ENCODE measurements at places on chromosomes 3 and 15.

- DNase-seq = no peak
Observed at GRCh38 chr3:55790596-55791350, 303.7 kb upstream of the WNT5A start.

- DNase-seq = no peak
Observed at GRCh38 chr3:58358092-58358491, 25.4 kb downstream of the PXK start.

DNA sequence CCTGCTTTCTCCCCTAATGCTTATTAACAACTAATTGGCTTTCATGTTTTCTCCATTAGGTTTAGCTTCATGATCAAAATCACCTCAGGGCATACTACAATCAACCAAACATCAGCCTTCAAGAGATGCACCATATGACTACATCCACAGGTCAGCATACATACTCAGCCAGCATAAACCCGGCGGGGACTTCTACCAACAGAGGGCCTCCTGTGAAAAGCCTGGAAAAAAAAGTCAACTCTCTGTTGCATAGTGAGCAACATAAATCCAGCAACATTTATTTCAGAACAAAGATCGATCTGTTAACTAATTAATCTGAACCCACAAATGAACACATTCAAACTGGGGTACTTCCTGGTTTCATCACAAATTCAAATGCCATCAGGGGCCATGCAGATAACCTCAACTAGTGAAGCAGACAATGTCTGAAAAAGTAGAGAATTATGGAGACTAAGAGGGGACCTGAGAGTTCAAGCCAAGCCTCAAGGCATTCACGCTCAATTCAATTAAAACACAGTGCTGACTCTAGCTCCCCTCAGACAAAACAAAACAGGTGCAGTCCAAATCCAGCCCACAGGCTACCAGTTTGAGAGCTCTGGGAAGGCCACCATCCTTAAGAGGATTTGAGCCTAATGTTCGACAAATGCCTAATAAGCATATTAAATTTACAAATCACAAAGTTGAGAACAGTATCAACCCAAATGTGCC, 124.5 kb downstream of the MAGI1 start:
- no peak for DNase-seq

GRCh38 chr15:64895285-64896065, 16.2 kb upstream of the ANKDD1A start:
- DNase-seq = no peak

Data from RWPE1 (cell line).